Renal pelvis (tissue), 12 donors: ENCODE measurements at places on chromosomes 4 and X. TPM values are rescaled to one million over a fixed set of nuclear protein-coding genes. Genes with fewer than 3 reads are reported as not detected.
A peak's percentile ranks its signal among the peaks of the same experiment; 100 is the strongest.

DNA sequence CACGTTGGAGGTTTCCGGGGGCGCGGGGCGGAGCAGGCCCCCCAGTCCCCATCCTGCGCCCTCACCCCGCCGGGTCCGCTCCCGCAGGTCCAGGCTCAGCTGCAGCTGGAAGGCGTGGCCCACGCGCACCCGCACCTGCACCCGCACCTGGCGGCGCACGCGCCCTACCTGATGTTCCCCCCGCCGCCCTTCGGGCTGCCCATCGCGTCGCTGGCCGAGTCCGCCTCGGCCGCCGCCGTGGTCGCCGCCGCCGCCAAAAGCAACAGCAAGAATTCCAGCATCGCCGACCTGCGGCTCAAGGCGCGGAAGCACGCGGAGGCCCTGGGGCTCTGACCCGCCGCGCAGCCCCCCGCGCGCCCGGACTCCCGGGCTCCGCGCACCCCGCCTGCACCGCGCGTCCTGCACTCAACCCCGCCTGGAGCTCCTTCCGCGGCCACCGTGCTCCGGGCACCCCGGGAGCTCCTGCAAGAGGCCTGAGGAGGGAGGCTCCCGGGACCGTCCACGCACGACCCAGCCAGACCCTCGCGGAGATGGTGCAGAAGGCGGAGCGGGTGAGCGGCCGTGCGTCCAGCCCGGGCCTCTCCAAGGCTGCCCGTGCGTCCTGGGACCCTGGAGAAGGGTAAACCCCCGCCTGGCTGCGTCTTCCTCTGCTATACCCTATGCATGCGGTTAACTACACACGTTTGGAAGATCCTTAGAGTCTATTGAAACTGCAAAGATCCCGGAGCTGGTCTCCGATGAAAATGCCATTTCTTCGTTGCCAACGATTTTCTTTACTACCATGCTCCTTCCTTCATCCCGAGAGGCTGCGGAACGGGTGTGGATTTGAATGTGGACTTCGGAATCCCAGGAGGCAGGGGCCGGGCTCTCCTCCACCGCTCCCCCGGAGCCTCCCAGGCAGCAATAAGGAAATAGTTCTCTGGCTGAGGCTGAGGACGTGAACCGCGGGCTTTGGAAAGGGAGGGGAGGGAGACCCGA, 14.0 kb downstream of the SHOX start:
- DNase-seq = no peak

DNA sequence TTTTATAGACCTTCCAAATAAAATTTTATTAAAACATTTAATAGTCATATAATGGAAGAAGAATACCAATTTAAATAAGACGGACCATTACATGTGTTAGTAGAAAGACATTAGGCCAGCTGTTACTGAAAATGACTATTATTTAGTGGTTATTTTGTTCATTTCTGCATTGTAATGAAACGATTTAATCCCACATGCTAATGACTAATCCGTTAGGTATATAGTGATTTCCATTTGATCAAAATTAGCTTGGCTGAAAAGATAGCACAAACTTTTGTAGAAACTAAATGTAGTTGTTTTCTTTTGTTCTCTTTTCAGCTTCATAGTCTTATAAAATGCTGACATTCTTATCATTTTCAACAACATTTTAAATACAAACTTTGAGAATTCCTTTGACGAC, 556.1 kb upstream of the TENM3 start:
- DNase-seq = no peak

DNA sequence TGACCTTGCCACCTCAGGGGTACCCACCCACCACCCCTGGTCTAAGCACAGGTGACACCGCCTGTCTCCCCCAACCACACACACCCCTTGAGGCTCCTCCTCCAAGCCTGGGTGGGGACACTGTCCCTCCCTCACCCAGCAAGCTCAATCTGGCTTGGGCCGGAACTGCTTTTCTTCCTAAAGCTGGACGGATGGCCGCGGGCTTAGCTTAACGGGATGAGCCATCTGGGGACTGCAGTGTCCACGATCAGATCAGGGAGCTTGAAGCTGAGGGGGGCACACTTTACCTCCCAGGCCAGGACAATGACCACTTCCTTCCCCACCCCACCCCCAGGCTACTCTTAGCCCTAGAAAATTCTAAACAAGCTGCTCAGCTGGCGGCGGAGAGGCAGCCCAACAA, 1.0 kb upstream of the SLC6A8 start:
- no peak for DNase-seq

DNA sequence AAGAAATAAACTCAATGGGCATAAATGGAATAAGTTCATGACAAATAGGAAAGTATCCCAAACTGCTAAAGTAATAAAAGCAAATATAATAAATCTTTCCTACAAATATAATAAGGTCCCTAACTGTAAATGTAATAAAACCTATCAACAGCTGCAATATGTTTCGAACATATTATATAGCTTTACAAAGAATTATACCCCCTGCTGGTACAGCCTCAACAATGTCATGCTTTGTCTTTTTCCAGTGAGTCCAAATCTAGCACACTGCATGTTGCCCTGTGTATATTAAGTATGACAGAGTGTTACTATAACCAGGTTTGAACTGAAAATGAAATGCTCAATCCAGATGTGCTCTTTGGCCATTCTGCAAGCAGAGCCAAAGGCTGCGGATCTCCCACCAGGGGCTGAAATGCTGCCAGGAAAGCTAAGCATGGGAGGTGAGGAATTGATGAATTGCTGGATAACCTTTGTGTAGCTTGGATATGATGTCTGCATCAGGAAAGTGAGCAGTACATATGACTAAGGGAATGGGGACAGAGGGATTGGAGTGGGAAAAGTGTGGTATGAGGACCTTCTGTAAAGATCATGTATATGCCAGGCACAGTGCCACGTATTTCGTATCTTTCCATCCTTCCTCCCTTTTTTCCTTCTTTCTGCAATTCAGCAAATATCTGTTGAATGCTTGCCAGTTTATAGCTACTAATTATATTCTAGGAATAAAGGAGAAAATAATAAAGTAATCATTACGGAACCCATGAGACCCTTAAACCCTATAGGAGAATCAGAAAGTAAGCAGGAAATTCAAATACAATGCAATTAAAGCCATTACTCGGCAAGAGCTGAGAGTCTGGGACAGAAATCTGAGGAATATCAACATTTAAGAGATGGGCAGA, 954.6 kb upstream of the LCORL start:
- DNase-seq = no peak

DNA sequence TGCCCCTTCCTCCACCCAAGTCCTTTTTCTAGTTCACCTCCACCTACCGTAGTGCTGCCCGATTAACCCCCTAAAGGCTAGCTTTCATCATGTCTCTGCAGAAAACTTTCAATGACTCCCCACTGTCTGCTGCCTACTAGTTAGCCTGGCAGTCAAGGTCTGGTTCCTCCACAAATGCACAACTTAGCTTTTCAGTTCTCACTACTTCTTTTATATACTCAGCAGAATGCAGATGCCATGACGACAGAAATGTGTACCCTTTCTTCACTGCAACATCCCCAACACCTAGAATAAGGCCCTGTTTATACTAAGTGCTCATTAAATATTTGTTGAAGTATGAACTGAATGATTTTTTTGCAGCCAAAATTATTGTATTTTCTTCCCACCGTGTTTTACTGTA, 30.9 kb upstream of the RASGEF1B start:
- DNase-seq = no peak

- DNase-seq = no peak
Measured at GRCh38 chr4:111045992-111046391, 423.1 kb upstream of the PITX2 start.

- no peak for DNase-seq
Measured at GRCh38 chrX:76893930-76894329, 466.4 kb downstream of the MAGEE1 start.

GRCh38 chrX:426881-427280, 40.2 kb upstream of the PPP2R3B start:
- DNase-seq = no peak

GRCh38 chr4:13164783-13165331, 319.3 kb downstream of the RAB28 start:
- no peak for DNase-seq

GRCh38 chr4:153183146-153183545, 21.1 kb upstream of the TRIM2 start:
- DNase-seq = no peak

DNA sequence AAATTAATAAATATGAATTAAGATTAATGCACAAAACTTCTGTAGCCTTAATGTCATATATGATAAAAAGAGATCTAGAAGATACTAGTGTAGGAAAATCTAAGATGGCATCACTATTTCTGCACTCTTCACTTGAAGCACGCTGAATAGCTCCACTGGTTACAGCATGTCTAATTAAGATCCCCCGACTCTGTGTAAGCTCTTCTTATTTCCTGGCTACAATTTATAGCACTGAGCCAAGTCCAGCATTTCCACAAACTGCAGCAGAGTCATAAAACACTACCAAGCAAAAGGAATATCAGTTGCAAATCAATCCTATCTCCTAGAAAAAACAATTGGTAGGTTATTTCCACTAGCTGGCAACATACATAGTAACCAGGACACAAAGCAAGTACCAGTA, 1.3 kb upstream of the CCNA2 start:
- DNase-seq = no peak

GRCh38 chrX:54714424-54714823, 83.6 kb downstream of the ITIH6 start:
- DNase-seq = no peak

DNA sequence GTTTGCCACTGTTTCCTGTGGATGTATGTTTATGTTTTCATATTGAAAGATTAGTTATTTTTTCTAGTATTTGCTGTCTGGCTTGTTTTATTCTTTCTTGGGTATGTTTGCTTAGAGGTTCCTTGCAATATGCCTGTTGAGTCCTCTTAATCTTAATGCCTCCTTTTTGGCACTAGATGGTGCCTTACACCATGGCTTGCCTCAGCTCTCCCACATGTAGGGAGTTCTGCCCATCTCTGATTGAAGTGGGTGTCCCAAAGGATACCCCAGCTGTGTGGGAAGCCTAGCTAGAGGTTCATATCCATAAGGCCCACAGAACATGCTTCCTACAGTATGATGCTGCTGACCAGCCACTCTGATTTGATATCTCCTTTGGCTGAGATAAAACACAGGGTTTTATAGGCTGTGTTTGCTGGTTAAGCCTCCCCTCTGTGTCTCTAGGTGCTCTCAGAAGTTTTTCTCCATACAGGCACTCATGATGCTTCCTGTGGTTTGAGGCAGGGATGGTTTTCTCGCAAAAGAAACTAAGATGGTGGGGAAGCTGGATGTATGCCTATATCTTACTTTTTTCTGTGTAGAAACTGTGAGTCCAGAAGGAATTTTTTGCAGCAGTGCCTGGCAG, 162.4 kb downstream of the ASB9 start:
- DNase-seq = no peak

DNA sequence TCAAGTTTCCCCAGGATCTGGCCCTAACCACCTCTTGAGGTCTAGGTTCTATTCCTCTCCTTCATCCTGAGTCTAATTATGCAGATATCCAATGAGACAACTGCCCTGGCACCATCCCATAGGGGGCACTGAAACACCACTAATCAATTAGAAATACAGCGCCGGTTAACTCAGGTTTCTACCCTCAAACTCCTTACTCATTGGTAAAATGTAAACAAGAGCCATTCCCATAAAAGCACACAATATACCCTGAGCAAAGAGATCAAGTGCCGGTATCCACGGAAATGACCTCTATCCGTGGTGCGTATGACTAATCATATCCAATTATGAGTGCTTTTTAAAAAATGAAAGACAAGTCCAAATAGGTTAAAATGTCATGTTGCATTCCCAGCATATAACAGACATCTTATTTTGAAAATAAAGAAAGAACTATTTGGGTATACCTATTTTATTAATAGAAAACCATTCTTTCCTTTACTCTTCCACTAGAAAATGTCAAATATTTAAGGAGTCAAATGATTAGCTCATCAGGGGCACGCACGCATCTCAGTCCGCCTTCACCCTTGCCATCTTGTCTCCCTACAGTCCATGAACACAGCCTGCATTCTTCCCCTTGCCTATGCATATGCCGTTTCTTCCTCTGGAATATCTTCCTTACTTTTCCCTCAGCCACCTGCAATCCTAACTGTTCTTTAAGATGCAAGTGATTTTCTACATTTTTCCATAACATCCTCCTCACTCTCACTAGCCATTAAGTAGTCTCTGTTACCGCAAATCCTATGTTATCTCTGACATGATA, 141.1 kb downstream of the MAML3 start:
- peak; percentile 66 for DNase-seq

- no peak for DNase-seq
Measured at GRCh38 chr4:8101213-8102075, 57.2 kb downstream of the ABLIM2 start.

GRCh38 chr4:61225656-61226055, 25.5 kb downstream of the ADGRL3 start:
- DNase-seq = no peak

GRCh38 chrX:155767051-155767875, 113.9 kb upstream of the VAMP7 start:
- DNase-seq = peak; percentile 71

GRCh38 chrX:72540318-72540717, 32.3 kb downstream of the HDAC8 start:
- DNase-seq = peak; percentile 10

GRCh38 chrX:84358271-84358670, 144.0 kb downstream of the HDX start:
- no peak for DNase-seq

DNA sequence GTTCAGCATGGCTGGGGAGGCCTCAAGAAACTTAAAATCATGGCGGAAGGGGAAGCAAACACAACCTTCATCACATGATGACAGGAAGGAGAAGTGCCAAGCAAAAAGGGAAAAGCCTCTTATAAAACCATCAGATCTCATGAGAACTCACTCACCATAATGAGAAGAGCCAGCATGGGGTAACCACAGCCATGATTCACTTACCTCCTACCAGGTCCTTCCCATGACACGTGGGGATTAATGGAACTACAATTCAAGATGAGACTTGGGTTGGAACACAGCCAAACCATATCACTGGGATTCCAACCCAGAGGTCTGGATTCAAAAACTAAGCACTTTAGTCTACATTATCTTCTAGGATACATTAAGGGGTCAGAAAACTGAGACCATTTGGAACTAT, 609.6 kb upstream of the SPANXN1 start:
- DNase-seq = no peak

GRCh38 chrX:68835104-68835442, 6.3 kb downstream of the EFNB1 start:
- no peak for DNase-seq

GRCh38 chr4:74546057-74546456, 101.1 kb downstream of the AREG start:
- no peak for DNase-seq

- DNase-seq = no peak
Measured at GRCh38 chr4:153156263-153156662, 48.0 kb upstream of the TRIM2 start.

The BTK gene
- 2.0 TPM for polyA plus RNA-seq

The BRS3 gene
- 0.07 TPM for polyA plus RNA-seq

The CCSER1 gene
- polyA plus RNA-seq = 18.8 TPM

The RAB40A gene
- polyA plus RNA-seq = 2.4 TPM

The ZAR1 gene
- polyA plus RNA-seq = not detected

The TEC gene
- polyA plus RNA-seq = 4.8 TPM

The LRAT gene
- polyA plus RNA-seq = 1.8 TPM

The GUCY1A1 gene
- polyA plus RNA-seq = 84.8 TPM

The ADGRG4 gene
- not detected for polyA plus RNA-seq

The PLP1 gene
- polyA plus RNA-seq = 5.4 TPM

The ODAPH gene
- 0.13 TPM for polyA plus RNA-seq
